Anterior cingulate cortex (tissue), 58 donors: ENCODE measurements at places on chromosomes 12 and 14.

- no peak for DNase-seq
These were observed 3.7 kb upstream of the CLBA1 start for GRCh38 chr14:104981699-104982541.

DNA sequence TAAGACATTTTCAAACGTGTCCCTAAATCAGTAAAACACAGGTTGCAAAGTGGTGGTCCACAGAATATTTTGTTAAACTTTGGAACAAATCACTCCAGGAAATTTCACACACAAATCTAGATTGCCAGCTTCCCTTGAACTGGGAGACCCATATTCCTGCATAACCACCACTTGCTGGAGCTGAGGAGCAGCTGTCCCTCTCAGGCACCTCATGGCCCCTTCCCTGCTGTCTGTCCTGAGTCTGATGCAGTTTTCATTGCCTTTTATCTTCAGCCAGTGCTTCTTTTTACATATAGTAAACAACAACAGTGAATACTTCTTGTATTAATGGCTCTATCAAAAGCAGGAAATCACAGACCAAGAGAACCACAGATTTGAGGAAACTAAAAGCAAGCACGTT is 289.3 kb downstream of the MED13L start:
- DNase-seq: no peak

DNA sequence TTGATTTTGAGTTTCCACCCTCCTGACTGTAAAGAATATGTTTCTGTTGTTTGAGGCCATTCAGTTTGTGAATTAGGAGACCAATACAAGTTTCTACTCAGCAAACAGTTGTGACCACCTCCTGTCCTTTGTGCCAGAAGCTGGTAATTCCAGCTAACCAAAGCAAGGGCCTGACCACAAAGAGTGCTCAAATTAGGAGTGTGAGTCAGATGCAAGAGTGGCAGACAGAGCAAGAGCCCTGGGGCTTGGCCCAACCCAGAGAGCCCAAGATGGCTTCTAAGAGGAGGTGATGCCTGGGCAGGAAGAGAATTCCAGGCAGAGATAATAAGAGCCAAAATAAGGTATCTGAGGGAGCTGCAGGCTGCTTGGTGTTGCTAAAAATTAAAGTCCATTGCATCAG is 77.7 kb upstream of the C14orf132 start:
- DNase-seq: no peak

GRCh38 chr14:64681796-64682710 is 22.2 kb upstream of the PLEKHG3 start:
- DNase-seq: peak; percentile 67

DNA sequence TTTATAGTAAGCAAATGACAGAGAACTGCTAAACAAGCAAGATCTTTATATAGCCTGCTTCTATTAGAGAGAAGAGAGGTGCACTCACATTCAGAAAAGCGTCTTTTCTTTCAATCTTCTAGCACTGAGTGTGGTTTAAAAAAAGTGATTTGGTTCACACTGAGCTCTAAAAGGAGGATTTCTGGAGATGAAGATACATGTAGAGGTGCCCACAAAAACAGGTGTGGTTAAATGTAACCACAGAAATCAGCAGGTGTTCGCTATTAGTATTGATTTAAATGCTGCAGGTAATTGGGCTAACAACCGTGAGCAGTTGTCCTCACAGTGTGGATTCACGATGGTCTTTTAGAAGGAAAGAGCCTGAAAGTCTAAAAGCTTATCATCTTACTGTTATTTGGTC is 10.7 kb downstream of the PKP2 start:
- DNase-seq: no peak

- DNase-seq: no peak
These were observed 24.0 kb downstream of the TMTC2 start for GRCh38 chr12:82710741-82711140.

DNA sequence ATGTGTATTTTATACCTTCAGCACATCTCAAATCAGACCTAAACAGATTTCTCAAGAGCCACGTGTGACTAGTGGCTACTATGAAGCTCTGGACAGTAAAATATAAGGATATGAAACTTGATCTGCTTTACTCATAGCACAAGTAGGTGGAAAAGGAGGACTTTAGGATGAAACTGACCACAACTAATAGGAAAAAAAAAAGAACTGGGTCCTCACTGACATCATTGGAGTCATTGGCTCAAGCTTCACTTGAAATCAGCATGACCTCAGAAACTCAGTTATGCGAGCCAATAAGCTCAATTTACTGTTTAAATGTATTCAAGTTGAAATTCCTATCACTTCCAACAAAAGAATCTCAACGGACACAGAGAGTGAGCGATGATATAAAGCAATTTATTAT is 34.1 kb upstream of the CIT start:
- no peak for DNase-seq

DNA sequence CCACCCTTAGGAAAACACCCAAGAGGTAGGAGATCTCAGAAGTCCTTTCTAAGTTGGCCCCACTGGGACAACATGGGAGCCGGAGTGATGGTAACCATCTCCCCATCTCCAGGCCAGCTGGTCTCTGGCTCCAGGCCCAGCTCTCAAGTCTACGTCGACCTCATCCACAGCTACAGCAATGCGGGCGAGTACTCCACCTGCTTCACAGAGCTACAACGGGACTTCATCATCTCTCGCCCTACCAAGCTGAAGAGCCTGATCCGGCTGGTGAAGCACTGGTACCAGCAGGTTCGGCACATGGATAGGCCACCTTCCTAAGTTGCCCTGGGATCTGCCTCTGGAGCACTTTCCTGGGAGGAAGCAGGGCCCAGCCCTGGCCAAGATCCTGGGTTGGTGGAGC is 11.0 kb upstream of the OAS2 start:
- no peak for DNase-seq

DNA sequence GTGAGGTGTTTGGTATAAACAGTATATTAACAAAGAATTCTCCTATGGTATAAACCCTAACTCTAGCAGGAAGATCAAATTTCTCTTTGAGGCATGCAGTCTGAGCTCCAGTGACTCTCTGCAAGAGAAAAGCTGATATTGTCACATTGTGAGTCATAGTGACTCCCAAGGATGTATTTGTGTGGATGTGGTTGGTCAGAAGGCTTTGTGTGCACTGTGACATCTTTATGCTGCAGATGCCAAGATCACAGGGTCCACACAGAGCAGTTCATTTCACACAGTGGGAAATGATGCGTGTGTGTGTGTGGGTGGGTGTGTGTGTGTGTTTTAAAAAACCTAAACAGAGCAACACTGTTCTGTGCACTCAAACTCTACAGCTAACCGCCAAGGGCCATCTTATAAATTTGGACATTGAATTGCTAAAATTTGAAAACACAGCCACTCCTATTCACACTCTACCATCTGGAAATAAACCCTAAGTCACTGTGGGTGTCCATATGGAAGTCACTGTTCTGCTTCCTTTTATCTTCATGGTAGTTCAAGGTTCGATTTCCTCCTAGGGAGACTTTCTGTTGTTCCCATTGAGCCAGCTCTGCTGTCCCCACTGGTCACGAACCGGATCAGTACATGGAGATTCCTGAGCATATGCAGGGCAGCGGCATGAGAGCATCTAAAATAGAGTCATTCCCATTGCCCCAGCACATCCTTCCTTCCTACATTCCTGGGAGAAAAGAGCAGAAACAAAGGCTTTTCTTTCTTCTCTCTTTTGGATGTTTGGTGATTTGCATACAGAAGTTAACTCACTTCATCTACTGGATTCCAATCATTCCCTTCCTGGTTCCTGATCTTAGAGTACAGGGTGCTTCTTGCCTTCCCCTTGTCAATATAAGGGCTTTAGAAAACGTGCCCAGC is 727.6 kb downstream of the DIO2 start:
- DNase-seq: no peak

GRCh38 chr14:85934123-85934885 is 404.4 kb downstream of the FLRT2 start:
- no peak for DNase-seq

DNA sequence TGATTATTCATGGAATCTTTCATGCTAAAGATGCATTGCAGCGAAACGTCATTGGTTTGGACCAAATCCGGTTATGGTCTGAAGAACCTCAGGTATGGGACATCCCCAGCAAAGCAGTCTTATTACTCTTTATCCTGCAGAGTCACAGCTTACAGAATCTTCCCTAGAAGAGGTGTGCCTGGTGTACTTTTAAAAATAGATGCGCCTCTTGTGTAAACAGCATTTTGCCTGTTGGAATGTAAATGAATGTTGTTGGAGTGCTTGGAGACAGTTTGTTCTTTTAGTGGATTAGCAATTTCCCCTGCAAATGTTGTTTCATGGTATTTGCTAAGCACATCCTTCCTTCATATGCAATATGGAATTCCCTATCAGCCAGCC is 242.5 kb downstream of the ZFP36L1 start:
- no peak for DNase-seq

- DNase-seq: no peak
These were observed 168.1 kb downstream of the SNAPC1 start for GRCh38 chr14:61930101-61930857.

- peak; percentile 45 for DNase-seq
These were observed at the start of gene CHGA for GRCh38 chr14:92922883-92923743. TSS of gene CHGA (plus strand) at chr14:92923150. CDS start at chr14:92923360, 210 bp downstream.

DNA sequence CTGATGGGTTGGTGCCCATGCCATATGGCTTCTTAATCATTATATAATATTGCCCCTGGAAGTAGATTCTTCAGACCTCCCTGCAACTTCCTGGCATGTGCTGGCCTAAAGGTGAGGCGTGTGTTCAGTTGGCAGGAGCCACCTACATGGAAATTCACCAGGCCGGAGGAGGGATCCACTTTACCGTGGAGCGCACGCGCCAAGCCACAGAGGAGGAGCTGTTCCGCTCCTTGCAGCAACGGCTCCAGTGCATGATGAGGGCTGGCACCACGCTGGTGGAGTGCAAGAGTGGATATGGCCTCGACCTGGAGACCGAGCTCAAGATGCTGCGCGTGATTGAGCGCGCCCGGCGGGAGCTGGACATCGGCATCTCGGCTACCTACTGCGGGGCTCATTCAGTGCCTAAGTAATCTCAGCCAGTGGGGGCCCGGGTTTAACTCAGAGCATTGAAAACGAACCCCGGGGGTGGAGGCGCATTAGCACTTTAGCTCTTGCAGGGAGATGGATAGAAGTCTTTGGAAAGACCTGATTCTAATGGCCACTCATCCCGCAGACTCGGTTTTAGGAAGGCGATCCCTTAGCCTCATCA is 13.5 kb downstream of the AMDHD1 start:
- DNase-seq: peak; percentile 1

GRCh38 chr14:24613241-24613640 is 3.8 kb upstream of the GZMH start:
- no peak for DNase-seq

- no peak for DNase-seq
These were observed 93.3 kb upstream of the NAP1L1 start for GRCh38 chr12:76177821-76178220.

DNA sequence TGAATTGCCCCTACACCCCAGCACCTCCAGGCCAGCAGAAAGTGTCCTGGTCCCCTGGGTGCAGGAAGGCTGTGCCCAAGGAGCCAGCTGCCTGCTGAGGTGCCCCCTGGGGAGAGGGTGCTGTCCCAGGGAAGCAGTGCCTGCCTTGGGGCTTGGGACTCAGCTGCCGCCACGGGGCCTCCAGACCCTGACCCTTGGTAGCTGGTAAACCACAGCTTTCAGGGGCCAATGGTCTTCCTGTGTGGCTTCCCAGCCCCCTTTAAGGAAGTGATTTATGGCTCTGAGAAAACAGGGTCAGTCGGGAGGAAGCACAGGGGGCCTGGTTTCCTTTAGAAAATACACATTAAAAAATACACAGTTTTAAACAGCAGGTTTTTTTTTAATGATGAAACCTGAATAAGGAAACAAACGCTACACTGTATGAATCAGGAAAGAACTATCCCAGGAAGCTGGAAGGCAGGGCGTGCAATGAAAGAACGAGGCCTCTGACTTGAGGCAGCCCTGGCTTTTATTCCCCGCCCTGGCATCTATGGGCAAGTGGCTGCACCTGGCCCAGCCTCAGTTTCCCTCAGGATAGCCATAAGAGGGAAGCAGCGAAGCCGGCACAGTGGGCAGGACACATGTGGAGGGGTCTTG is 40.6 kb upstream of the EML1 start:
- no peak for DNase-seq

- DNase-seq: no peak
These were observed 13.8 kb downstream of the KCNMB4 start for GRCh38 chr12:70379846-70380245.

DNA sequence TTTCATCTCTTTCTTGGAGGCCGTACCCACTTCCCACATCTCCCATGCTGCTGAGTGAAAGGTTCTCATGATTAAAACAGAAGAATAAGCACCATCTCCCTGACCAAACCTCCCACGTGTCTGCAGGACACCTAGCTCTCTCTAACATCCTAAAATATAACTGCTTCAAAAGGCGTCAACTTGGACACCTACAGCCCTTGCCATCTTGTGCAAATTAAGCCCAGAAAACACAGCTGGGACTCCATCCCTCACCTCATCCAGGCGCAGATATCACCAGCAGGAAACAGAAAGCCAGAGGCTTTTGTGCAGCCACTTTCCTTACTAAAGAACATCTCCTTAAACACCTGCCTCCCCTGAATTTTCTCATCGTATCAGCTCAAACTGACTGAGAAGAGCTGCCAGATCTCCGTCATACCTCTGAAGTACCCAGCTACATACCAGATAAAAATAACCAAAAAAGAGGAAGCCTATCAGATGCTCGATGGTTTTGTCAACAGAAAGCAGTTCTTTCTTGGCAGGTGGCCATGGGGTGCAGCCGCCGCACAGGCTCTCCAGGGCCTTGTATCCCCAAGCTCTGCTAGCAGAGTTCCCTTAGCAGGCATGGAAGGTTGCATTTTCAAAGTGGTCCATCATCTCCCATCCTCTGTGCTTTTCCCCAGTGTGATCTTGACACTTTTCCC is 28.8 kb downstream of the MAP3K9 start:
- no peak for DNase-seq

- no peak for DNase-seq
These were observed 83.7 kb downstream of the CHGA start for GRCh38 chr14:93006567-93007051.

- DNase-seq: no peak
These were observed 11.0 kb upstream of the BMP4 start for GRCh38 chr14:53967606-53968005.

DNA sequence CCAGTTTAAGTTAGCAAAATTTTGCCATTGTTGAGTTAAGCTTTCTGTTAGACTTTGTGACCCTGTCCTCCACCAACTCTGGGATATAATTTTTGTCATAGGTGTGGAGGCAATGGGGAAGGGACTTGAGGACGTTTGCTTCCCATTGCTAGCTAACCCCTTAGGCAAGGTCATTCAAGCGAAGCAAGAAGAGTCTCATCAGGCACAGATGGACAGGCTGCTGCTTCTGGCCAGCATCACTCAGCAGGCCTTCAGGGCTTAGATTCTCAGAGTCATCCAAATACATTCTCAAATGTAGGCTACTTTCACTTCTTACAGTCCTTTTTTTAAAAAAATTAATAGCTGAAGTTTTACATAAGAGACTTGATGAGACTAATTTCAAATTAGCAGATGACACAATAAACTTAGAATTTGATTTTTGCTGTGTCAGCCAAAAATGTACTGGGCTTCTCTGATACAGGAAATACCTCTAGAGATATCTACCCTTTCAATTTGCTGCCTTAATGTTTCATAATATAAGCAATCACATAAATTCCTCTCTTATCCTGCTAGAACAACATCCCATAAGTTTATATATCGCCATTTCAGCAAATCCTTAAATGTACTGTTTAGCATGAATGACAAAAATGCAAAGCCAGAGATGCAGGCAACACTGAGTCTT is 875.2 kb downstream of the FLRT2 start:
- DNase-seq: no peak

- no peak for DNase-seq
These were observed 20.5 kb downstream of the UBC start for GRCh38 chr12:124893792-124894516.

GRCh38 chr12:116547955-116548501 is 11.2 kb upstream of the MAP1LC3B2 start:
- no peak for DNase-seq
